ENCODE measurements at places on chromosomes 6 and 20.
A peak's percentile ranks its signal among the peaks of the same experiment; 100 is the strongest.

- no peak for DNase-seq
Observed at GRCh38 chr6:168158213-168158979, 79.4 kb upstream of the FRMD1 start.

DNA sequence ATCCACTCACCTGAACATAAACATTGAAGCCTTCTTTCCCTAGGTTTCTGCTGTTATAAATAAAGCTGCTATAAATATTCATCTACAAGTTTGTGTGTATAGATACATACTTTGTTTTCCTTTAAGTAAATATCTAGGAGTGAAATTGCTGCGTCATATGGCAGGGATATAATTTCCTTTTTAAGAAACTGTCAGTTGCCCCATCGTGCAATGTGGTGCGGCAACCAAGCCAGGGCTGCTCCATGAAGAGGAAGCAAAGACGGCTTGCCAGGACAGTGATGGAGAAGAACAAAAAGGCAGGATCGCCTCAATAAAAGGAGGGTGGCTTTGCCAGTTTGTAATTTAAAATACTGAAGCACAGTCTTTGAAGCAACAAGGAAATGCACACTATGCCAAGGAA is 36.6 kb downstream of the CITED2 start:
- no peak for DNase-seq

DNA sequence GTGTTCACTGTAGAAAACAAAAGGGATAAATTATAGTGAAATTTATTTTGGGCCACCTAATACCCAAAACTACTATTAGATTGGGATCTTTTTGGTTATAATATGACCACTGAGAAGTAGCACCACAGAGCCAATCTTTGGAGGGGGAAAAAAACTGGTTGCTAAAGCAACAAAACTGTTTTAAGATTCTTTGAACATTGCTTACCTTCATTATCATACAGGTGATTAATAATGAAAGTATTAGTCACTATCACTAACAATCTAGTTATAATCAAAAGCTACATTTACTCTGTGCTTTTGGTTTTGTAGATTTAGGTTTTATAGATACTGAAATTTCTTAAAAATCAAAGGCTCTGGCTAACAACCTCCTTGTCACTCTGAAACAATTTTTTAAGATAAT is 31.7 kb downstream of the STX7 start:
- DNase-seq = no peak

- no peak for DNase-seq
Observed at GRCh38 chr20:35974256-35974655, 5.9 kb downstream of the CNBD2 start.

DNA sequence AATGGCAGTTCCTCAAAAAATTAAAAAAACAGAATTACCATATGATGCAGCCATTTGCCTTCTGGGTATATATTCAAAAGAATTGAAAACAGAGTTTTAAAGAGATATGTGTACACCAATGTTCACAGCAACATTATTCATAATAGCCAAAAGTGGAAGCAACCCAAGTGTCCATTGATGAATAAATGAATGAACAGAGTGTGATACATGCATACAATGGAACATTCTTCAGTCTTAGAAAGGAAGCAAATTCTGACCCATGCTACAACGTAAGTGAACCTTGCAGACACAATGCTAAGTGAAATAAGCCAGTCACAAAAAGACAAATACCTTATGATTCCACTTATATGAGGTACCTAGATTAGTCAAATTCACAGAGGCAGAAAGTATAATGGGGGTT is 34.7 kb upstream of the YWHAB start:
- no peak for DNase-seq

DNA sequence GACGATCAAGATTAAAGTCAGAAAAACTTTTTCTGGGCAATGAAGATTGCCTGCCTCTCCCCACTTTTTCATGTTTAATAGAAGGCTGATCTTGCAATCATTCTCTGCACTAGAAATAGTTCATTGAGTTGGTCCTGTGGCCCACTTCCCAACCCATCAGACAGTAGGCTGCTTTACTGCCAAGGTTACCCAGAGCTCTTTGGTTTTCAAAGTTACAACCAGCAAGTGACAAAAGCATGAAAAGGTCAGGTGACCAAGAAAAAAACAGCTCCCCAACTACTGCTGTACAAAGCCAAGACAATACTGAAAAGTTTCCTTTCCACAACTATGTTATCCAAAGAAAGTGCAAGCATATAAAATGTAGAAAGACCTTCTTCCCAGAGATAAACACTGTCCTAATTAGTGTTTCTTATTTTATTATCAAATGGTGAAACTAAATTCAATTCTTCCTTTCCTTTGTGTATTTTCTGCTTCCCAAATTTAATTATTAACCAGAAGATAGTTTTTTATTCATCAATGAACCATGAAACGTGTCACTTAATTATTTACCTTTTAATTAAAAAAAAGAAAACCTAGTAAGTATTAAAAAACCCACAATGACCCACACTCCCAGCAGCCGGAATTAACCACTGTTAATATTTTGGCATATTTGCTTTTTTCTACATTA is 16.6 kb downstream of the DNAAF9 start:
- DNase-seq = no peak

DNA sequence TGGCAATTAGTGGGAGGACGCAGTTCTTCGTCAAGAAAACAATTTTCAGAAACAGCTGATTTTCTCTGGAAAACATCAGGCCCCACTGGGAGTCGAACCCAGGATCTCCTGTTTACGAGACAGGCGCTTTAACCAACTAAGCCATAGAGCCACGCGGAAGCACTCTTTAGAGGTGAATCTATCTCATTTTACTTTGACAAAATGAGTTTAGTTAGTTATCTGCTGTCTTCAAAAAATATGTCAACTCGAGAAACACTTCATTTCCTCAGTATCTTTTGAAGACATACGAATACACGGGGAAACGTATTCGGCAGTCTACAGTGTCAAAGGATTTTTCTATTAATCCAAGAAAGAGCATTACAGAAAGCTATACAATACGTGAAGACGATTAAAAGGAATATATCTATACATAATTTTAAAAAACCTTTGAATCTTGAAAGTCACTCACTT is 26.7 kb downstream of the GPX6 start:
- peak; percentile 22 for DNase-seq

Data from NCI-H2171 treated with DMSO at 0.1 percent for 48 hours (cell line).